Activated CD4-positive, CD25-positive, alpha-beta regulatory T cell (primary cell): ENCODE measurements at places on chromosomes 7 and 10.

GRCh38 chr10:54125098-54125747 lies 675.8 kb downstream of the PCDH15 start:
- no peak for DNase-seq

- DNase-seq, result no peak
Observed at GRCh38 chr10:53846809-53847208, 954.2 kb downstream of the PCDH15 start.

GRCh38 chr10:51675088-51675487 lies 24.3 kb downstream of the CSTF2T start:
- no peak for DNase-seq

DNA sequence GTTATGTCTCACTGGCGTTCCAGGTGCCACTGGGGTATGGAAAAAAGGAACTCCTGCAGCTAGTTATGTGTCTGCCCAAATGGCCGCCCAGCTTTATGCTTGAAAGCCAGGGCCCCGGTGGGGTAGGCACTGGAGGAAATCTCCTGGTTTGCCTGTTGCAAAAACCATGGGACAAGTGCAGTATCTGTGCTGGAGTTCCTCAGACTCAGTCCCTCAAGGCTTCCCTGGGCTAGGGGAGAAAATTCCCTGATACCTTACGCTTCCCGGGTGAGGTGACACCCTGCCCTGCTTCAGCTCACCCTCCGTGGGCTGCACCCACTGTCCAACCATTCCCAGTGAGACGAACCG lies 90.3 kb upstream of the CDK6 start:
- no peak for DNase-seq

- DNase-seq, result no peak
Observed at GRCh38 chr7:145774777-145775176, 341.8 kb upstream of the CNTNAP2 start.

- no peak for DNase-seq
Observed at GRCh38 chr7:7812112-7812511, 93.7 kb upstream of the RPA3 start.

GRCh38 chr7:2954433-2954853 lies 89.2 kb downstream of the CARD11 start:
- DNase-seq, result no peak

DNA sequence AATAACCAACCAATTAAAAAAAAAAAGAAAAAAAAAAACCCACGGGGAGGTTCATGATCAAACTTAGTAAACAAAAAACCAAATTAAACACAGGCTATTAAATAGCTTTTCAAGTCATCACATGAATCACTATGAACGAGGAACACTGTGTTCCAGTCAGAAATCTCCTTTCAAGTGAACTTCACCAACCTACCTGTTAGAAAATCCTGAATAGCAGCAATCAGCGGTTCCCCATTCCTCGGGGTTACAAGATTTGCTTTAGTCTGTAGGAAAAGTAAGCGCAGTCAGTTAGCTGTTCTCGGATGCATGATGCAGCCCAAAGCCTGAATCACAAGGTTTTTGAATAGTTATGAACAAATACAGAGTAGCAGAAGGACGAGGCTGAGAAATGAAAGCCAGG lies 19.0 kb downstream of the POLR3A start:
- no peak for DNase-seq

GRCh38 chr10:52756966-52757365 lies 15.6 kb downstream of the MBL2 start:
- no peak for DNase-seq

DNA sequence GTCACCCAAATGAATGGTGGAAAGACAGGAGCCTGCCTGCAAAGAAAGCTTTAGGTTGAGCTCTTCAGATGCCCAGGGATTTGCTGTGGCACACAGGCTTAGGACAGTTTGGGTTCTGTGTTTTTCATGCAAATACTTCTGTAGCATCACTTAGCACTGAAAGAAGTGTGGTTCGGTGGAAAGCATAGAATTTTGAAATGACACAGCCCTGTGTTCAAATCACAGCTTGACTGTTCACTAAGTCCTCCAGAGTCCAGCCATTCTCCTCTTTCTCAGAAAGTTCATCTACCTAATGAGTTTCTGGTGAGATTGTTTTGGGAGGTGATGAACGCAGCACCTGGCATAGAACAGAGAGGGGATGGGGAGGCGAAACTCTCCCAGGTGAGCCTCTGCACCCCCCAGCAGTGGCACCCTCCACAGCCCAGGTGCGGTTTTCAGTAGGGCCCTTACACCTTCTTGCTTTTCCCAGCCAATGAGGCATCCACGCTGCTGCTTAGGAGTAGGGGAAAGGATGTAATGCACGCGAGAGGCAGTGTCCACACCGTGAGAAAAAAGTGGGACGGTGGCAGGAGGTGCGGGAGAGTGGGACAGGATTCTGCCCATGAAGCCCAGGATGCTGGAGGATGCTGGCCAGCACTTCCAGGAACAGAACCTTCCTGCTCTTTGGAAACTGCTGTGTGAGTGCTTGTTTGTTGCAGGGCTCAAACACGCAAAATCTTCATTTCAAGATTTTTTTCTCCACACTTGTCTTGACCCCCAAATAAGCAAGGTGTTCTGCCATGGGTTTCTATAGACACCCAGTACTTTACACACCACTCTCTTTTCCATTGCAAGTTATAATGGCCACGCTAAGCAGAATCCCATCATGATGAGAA lies 11.6 kb downstream of the EN2 start:
- no peak for DNase-seq

GRCh38 chr10:111973826-111974225 lies 209.7 kb downstream of the GPAM start:
- no peak for DNase-seq

DNA sequence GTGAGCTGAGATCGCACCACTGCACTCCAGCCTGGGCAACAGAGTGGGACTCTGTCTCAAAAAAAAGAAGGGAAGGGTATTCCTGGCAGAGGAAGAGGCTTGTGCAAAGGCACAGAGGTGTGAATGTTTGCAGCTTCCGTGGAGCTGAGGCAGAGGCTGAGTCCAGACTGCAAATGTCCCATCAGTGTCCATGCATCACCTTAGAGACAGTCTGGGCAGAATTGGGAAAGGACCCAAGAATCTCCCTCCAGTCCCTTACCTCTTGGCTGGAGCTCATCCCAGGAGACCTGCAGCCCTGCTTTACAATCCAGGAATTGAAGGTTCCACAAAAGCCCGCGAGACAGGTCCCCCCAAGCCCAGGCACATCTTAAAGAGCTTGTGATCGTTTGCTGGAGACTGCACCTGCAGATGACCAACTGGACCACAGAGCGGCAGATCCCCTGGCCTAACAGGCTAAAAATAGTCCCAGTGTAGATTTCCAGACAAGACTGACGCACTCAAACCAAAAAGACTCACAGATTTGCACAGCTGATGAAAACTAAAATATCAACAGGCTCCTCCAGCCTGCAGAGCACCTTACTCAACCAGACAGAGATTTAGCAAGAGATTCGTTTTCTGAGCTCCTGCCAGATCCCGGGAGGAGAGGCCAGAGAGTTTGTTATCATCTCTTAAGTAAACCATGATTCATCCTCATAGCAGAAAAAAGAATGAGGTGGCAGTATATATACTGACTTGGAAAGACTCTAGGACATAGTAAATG lies 22.9 kb upstream of the NANOS1 start:
- no peak for DNase-seq
